ENCODE measurements at places on chromosomes 2 and 18.

GRCh38 chr2:138391946-138392345 is 109.6 kb upstream of the SPOPL start:
- peak; percentile 33 for DNase-seq

GRCh38 chr2:104866122-104866864 is 12.4 kb downstream of the POU3F3 start:
- DNase-seq, result no peak

DNA sequence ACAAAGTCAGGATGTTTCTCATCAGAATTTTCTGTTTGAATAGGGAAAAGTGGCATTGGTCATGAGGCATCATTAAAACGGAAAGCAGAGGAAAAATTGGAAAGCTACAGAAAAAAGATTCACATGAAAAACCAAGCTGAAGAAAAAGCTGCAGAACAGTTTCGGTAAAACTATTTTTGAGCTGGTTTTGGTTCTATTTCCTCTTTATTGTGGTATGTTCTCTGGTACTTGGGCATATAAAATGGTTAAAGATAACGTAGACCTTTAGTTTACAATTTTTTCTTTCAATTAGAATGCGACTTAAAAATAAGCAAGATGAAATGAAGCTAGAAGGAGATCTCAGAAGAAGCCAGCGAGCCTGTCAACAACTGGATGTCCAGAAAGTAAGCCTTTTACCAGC is 7.6 kb downstream of the GPATCH11 start:
- no peak for DNase-seq

DNA sequence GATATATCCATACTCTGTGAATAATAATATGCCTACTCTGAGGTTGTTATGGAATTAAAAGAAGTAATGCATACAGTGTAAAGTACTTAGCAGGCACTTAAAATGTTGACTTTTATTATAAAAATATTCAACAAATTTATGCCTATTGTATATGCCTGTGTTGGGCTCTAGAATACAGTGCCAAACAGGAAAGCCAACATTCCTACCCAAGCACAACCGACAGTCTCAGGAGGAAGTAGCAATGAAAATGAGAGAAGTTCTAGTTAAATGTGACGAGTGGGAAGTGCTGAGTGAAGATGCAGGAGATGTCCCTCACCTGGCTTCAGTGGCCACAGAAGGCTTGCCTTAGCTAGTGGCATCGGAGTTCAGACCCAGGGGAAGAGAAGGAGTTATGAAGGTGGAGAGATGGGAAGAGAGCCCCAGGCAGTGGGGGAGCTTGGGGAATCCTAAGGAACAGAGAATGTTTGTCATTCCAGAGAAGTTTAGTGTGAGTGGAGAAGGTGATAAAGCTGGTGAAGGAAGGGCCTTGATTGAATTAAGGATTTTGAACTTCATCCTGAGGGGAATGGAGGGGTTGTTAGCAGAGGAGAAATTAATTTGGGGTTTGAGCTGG is 105.4 kb upstream of the CNGA3 start:
- DNase-seq, result no peak

GRCh38 chr2:173978447-173978846 is 13.3 kb upstream of the SP3 start:
- DNase-seq, result peak; percentile 75

GRCh38 chr2:121316986-121317385 is 32.0 kb upstream of the TFCP2L1 start:
- no peak for DNase-seq

GRCh38 chr2:41000906-41001305 is 549.0 kb upstream of the SLC8A1 start:
- no peak for DNase-seq

- no peak for DNase-seq
These were observed 219.4 kb upstream of the SIX3 start for GRCh38 chr2:44722026-44722625.
